ENCODE measurements at places on chromosomes 16 and 17. TPM values are rescaled to one million over a fixed set of nuclear protein-coding genes. Genes with fewer than 3 reads are reported as not detected.
A peak's percentile ranks its signal among the peaks of the same experiment; 100 is the strongest.

- no peak for DNase-seq
- H3K4me3 ChIP-seq = peak within 1 kb of the TSS; percentile 48
Measured at GRCh38 chr17:74892974-74893911, at the start of gene FADS6. TSS of gene FADS6 (minus strand) at chr17:74893633. CDS start at chr17:74893595, 38 bp downstream.

DNA sequence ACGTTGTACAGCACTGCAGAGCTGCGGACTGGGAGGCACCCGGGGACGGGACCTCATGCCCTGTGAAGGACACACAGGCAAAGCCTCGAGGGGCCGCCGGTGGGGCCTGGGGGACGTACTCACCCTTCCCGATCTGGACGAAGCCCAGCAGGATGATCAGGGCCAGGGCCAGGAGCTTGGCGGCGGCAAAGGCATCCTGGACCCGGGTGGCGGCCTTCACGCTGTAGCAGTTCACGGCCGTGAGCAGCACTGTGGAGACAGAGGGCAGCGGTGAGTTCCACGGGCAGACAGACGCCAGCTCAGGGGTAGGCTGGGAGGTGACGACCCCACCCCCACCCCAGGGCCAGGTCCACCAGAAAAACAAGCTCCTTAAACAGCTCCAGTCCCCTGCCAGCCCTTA is 17.7 kb downstream of the SLC7A5 start:
- H3K27me3 ChIP-seq = no peaks in the 10 kb centered on the region
- H3K4me3 ChIP-seq = no peak overlapping the region
- DNase-seq = no peak
- peaks cover 100% of the 10 kb centered on the region for H3K4me1 ChIP-seq
- peak overlapping the region; percentile 85 for H3K27ac ChIP-seq

GRCh38 chr17:42346481-42346880 is 41.8 kb downstream of the STAT3 start:
- no peaks in the 10 kb centered on the region for H3K27me3 ChIP-seq
- no peak overlapping the region for H3K4me3 ChIP-seq
- H3K27ac ChIP-seq = no peak overlapping the region
- peaks cover 6% of the 10 kb centered on the region for H3K36me3 ChIP-seq
- peaks cover 41% of the 10 kb centered on the region for H3K4me1 ChIP-seq

DNA sequence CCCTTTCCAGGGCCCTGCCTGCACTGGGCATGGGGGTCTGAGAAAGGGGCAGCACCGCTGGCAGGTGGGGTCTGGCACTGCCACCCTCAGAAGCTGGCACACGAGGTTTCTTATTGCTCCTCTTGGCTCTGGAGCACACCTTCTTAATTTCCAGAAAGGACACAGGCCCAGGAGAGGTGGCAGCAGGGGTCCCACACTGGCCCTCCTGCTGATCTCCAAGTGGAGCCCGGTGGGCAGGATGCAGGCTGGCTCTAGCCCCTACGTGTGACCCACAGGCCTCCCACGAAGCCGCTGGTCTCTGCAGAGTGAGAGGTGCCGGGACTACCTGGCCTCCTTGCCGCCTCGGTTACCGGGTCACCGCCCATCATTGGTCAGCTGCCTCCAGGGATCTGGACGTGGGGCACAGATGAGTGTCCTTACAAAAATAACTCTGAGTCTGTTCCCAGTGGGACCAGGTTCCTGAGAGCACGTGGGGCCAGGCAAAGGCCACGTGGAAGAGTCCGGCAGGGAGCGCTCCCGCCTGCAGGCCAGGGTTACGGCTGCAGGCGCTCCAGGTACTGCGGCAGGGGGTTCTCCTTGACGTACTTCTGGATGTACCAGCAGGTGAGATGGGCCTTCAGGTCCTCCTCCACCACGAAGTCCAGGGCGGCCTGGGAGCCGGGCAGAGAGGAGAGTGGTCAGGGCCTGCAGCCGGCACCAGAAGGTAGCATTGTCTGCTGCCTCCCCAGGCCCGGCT is 10.3 kb downstream of the NATD1 start:
- H3K4me1 ChIP-seq = no peaks in the 10 kb centered on the region
- peaks cover 17% of the 10 kb centered on the region for H3K36me3 ChIP-seq
- DNase-seq = no peak
- H3K27me3 ChIP-seq = no peaks in the 10 kb centered on the region

GRCh38 chr16:68617734-68618133 is 27.4 kb upstream of the CDH3 start:
- H3K36me3 ChIP-seq = no peaks in the 10 kb centered on the region
- DNase-seq = no peak
- H3K27ac ChIP-seq = no peak overlapping the region

GRCh38 chr17:17758941-17759563 is 77.7 kb downstream of the SREBF1 start:
- no peaks in the 10 kb centered on the region for H3K27me3 ChIP-seq
- H3K36me3 ChIP-seq = no peaks in the 10 kb centered on the region
- H3K4me1 ChIP-seq = no peaks in the 10 kb centered on the region
- no peak overlapping the region for H3K4me3 ChIP-seq
- no peak overlapping the region for H3K27ac ChIP-seq

DNA sequence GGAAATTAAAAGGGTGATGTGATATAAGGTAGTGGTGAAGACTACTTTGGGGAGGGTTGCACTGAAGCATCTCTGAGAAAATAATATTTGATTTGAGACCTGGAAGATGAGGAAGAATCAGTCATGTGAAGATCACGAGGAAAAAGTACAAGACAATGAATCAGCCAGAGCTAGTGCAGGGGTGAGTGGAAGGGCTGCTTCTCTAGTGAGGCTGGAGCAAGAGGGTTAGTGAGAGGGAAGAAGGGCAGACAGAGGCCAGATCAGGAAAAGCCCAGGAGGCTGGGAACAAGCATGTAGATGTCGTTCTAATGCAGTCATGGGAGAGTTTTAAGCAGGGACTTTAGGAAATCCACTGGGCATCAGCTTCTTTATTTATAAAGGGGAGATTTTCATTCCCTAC is 504.2 kb upstream of the SALL1 start:
- no peak overlapping the region for H3K27ac ChIP-seq
- H3K4me3 ChIP-seq = no peak overlapping the region
- no peak for DNase-seq

GRCh38 chr17:35819455-35819854 is 10.2 kb downstream of the TAF15 start:
- H3K27ac ChIP-seq = no peak overlapping the region
- no peak overlapping the region for H3K4me3 ChIP-seq
- peaks cover 29% of the 10 kb centered on the region for H3K4me1 ChIP-seq
- peaks cover 19% of the 10 kb centered on the region for H3K36me3 ChIP-seq

DNA sequence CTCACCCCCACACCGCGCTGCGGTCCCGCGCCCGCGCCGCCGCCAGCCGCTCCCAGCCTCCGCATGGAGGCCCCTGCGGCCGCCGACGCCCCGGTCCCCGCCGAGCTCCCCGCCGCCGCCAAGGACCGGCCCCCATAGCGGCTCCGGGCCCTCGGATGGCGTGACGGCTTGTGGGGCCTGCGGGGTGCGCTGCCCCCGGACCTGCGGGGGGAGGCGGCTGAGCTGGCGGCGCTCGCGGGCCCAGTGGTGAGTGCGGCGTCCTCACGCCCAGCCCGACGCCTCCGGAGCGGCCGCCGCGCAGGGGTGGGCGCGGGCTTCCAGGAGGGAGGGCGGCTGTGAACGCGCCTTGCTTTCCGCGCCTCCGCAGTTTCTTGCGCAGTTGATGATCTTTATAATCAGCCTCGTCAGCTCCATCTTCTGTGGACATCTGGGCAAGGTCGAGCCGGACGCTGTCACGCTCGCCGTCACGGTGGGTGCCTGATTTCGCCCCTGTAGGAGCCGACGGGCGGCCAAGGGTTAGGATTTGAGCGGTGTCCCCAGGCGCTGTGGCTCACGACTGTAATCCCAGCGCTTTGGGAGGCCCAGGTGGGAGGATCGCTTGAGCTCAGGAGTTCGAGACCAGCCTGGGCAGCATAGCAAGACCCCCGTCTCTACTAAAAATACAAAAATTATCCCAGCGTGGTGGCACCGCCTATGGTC is 46.4 kb downstream of the SLC47A1 start:
- H3K36me3 ChIP-seq = no peaks in the 10 kb centered on the region
- H3K4me1 ChIP-seq = peaks cover 8% of the 10 kb centered on the region
- no peak for DNase-seq

DNA sequence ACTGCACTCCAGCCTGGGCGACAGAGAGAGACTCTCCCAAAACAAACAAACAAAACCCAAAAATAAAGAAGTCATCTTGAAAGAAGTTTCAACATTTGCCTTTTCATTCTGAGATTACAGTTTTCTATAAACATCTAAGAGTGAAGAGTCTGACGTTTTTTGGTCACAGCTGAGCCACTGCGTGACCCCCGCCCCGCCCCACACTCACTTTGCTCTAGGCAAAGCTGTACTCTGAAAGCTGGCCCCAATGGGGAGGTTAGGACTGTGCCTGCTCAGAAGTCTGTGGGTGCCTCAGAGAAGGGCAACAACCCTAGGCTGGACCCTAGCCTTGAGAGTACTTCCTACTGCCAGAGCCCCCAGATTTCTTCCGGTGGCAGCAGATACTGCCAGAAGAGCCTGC is 19.3 kb downstream of the CYB5D2 start:
- peak overlapping the region; percentile 50 for H3K27ac ChIP-seq
- H3K4me3 ChIP-seq = no peak overlapping the region
- H3K4me1 ChIP-seq = peaks cover 26% of the 10 kb centered on the region
- H3K36me3 ChIP-seq = no peaks in the 10 kb centered on the region
- no peak for DNase-seq

- H3K27me3 ChIP-seq = no peaks in the 10 kb centered on the region
- H3K4me3 ChIP-seq = no peak overlapping the region
- no peaks in the 10 kb centered on the region for H3K36me3 ChIP-seq
Measured at GRCh38 chr16:1215574-1216295, 9.3 kb downstream of the TPSG1 start.

DNA sequence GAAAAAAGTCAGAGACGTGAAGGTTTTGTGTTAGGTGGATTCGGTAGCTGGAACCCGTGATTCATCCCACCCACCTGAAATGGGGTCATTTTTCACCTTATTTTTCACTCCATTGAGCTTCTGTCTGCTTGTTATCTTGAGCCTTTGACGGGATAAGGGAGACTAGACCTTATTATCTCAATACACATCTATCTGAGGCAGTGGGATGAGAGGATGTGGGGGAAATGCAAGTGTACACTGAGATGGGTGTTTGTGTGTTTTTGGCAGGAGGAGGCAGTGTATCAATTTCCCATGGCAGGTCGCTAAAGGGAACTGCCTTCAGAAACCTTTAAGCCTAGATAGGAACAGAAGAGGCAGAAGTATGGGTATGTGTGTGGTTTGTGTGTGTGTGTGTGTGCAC is 6.2 kb upstream of the NOG start:
- H3K4me3 ChIP-seq = no peak overlapping the region
- H3K27ac ChIP-seq = no peak overlapping the region
- H3K4me1 ChIP-seq = no peaks in the 10 kb centered on the region
- H3K36me3 ChIP-seq = no peaks in the 10 kb centered on the region

DNA sequence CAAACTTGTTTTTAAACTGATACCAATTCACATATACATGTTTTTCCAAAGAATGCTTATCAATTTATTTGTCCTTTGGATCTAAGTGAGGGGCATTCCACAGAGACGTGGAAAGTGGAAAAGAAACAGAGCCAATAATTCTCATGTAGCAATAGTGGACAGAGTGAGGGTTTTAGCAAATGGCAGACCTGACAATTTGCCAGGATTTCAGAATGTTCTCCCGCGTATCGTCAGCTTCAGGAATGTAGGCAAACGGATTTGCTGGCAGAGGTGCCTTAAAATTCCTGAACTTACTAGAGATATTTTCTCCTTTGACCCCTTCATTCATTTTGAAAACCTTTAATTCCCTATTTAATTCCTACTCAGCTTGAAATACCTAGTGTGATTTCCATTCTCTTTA is 193.4 kb upstream of the CPHXL start:
- no peak for DNase-seq
- H3K36me3 ChIP-seq = no peaks in the 10 kb centered on the region
- H3K4me1 ChIP-seq = no peaks in the 10 kb centered on the region
- H3K27ac ChIP-seq = no peak overlapping the region
- H3K4me3 ChIP-seq = no peak overlapping the region

- H3K4me3 ChIP-seq = no peak overlapping the region
- DNase-seq = no peak
- H3K27ac ChIP-seq = no peak overlapping the region
- no peaks in the 10 kb centered on the region for H3K4me1 ChIP-seq
- H3K36me3 ChIP-seq = no peaks in the 10 kb centered on the region
Measured at GRCh38 chr16:7236824-7237410, 95.7 kb upstream of the RBFOX1 start.

The SLC52A1 gene
- total RNA-seq = 0.95 TPM

The ZPBP2 gene
- not detected for total RNA-seq

The CRYBA1 gene
- not detected for total RNA-seq

Data from esophagus squamous epithelium (tissue), 5 donors.